ENCODE measurements at places on chromosomes 16 and 17. TPM values are rescaled to one million over a fixed set of nuclear protein-coding genes. Genes with fewer than 3 reads are reported as not detected.
A peak's percentile ranks its signal among the peaks of the same experiment; 100 is the strongest.

DNA sequence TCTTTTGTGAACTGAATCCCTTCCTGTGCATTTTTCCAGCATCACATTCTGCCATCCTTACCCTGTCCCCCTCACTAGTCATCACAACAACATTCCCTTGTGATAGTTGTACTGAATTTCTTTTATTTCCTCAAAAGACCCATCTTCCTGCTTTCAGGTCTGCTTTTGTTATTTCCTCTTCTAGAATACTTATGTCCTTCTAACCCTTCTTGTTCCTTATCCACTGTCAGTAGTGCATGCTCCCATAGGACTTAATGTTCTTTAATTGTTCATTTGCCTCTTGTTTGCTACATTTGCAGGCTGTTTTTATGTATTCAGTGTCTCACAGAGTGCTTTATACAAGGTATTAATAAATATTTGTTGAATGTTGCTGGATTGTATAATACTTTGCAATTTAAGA lies 73.0 kb downstream of the BCAS3 start:
- no peak overlapping the region for H3K4me3 ChIP-seq
- H3K27ac ChIP-seq: no peak overlapping the region
- H3K4me1 ChIP-seq: no peaks in the 10 kb centered on the region
- H3K27me3 ChIP-seq: no peaks in the 10 kb centered on the region

The ITGAX gene
- total RNA-seq: 3.9 TPM

DNA sequence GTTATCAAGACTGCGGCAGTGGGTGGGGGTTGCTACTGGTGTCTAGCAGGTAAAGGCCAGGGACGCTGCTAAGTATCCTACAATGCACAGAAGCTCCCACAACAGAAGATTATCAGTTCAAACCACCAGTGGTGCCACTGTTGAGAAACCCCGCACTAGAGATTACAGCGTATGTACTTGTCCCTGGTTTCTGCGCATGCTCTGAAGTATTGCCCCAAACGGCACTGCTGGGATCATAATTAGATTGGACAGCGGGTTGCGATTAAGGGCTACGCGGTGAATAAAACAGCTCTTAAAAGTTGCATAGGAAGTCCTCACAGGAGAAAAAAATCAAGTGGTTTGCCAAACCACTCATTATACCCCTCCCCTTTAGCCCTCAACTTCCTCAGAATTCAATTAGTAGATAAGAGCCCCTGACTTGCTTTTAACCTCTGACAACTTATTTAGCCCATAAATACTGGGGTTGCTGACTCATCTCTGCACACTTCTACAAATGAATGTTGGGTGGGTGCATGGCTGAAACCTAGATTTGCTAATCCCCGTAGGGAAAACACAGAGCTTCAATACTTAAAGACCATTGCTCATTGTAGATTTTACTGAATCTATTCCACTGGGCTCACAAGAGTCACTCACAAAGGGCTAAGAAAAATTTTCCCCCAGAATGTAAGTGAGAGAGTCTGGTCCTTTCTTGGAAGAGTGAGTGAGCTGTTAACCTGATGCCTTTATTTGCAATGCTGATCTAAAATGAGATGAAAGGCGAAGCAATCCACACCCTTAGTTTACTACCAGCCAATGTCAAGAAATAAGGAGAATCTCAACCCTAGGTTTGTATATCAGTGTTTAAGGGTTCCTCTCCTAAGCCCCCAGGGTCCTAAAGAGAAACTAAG lies 91.8 kb downstream of the RGS9 start:
- no peaks in the 10 kb centered on the region for H3K27me3 ChIP-seq
- H3K36me3 ChIP-seq: no peaks in the 10 kb centered on the region
- DNase-seq: no peak
- H3K4me1 ChIP-seq: no peaks in the 10 kb centered on the region
- H3K4me3 ChIP-seq: no peak overlapping the region

GRCh38 chr17:43400943-43401717 lies 2.3 kb downstream of the ARL4D start:
- H3K27ac ChIP-seq: peak overlapping the region; percentile 77
- H3K36me3 ChIP-seq: no peaks in the 10 kb centered on the region
- peaks cover 9% of the 10 kb centered on the region for H3K4me1 ChIP-seq
- DNase-seq: peak; percentile 77

The SLC46A1 gene
- 11.9 TPM for total RNA-seq

Measured in adrenal gland (tissue), 19 donors.